ENCODE measurements at places on chromosomes 5 and 9.

GRCh38 chr9:76617497-76618175, 146.6 kb upstream of the PCA3 start:
- DNase-seq = no peak

- no peak for DNase-seq
These were observed 113.2 kb downstream of the STK32A start for GRCh38 chr5:147348046-147348445.

GRCh38 chr5:96096724-96097123, 135.1 kb upstream of the ELL2 start:
- no peak for DNase-seq

DNA sequence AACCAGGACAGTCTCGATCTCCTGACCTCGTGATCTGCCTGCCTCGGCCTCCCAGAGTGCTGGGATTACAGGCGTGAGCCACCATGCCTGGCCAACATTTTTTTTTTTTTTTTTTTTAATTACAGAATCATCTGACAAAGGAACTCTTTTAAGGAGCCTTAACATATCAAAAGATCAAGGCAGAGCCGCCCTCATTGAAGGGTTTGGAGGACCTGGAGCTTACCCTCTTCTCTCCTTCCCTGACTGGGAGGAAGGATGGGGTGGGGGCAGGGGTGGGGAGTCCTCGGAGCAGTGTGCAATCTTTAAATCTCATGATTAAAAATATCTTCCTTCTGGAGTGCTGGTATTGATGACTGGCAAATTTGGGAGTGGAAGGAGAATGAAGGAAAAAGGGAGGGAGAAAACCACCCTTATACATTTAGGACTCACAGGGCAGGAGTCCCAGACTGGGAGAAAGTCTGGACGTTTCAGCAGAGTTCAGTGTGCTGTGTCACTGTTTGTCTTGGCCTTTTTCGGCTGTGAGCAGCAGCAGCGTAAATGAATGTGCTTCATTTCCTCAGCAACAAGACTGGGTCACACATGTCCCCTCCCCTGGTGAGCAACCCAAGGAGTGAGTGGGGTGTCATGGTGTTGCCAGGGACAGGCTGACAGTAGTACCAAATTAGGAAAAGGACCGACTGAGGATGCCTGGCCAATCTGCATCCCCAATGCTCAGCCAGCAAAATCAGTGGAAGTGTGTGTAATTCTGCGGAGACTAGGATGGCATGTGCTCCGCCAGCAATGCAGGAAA, 115.3 kb upstream of the BNC2 start:
- DNase-seq = no peak

DNA sequence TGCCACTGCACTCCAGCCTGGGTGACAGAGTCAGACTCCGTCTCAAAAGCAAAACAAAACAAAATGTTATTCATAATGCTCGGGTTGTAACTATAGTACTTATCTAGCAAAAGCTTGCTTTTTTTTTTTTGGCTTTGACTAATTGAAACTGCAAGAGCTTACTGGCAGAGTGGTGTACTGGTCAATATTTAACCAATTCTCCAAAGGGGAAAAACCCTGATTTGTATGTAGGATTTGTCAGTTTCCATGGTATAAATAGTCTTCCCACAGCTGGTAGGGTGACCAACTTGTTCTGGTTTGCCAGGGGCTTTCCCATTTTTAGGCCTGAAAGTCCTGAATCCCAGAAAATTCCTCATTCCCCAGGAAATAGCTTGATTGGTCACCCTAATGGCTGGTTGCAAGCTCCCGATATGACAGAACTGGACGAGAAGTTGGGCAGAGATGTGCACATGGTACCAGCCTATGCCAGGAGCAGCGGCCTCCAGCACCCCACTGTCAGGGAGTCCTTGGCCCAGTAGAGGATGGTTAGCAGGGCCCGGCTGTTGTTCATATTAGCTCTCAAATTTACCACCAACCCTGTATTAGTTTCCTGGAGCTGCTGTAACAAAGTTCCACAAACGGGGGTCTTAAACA, 58.0 kb downstream of the FXN start:
- DNase-seq = no peak

DNA sequence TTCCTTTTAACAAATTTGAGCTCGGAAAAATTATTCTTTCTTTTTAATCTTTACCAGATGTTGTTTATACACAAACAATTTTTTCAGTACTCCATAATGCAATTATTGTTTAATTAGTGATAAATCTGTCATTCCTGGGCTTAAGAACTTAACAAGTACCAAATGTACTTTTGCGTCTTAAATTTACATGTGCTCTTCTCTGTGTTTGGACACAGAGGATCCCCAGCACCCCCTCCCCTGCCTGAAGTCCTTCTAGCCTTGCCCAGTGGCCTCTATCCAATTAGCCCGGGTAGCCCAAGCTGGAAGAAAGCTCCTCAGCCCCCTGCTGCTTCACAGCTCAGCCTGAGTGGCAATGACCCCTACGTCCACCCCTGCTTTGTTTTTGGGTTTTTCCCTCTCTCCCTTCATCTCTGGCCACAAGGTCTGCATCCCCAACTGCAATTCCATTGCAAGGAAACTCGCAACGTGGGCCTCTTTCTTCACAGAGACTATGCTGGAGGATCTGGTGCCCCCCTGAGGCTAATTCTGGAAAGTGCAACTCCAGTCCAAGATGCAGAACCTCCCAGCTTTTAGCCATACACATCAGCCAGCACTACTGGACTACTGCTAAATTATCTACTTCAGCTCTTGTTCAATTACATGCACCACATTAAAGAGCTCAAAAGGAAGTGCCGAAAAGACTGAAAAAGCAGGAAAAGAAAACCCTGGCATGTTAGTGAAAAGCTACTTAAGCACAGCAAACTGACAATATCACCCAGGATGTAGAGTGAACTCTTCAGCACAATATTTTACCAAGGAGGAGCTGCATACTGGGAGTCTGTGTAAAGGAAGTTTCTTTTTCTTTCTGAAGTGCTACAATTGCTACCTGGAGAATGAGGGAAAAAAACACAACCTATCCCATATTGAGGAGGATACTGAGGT, 186.2 kb downstream of the FANCC start:
- DNase-seq = peak; percentile 70

DNA sequence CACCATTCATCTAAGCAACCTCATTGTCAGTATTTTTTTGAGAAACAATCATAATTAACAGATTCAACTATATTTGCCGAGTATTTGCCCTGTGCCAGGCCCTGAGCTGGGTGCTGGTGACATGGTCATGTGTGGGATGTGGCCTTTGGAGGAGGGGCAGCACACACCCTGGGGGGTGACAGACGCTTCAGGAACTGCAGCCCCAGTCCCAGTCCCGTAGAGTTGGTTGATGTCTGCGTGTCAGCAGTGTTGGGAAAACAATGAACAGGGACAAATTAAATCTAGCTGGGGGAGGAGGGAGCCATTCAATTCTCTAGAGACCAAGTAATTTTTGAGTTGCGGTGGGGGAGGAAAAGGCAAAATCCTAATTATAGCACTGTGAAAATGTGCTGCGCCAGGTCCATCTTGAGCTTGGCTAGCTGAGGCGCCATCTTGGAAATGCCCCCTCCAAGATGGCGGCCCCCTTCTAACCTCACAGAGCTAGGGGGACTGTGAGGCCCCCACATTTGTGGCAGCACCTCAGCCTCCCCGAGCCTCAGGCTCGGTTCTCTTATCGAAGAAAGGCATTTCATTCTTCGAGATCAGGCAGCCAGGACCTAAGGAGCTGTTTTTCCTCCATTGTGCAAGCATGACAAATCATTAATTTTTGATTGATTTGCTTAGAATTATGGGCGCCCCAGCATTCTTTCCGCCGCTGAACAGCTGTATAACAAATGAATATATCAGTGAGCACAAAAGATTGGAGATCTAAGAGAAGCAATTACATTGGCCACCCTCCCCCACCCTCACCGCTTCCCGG, 87.8 kb downstream of the ZNF618 start:
- no peak for DNase-seq

GRCh38 chr5:35136386-35136785, 88.6 kb upstream of the AGXT2 start:
- DNase-seq = no peak

All from T47D (cell line).